ENCODE measurements at places on chromosomes 5 and 9.
A peak's percentile ranks its signal among the peaks of the same experiment; 100 is the strongest.

DNA sequence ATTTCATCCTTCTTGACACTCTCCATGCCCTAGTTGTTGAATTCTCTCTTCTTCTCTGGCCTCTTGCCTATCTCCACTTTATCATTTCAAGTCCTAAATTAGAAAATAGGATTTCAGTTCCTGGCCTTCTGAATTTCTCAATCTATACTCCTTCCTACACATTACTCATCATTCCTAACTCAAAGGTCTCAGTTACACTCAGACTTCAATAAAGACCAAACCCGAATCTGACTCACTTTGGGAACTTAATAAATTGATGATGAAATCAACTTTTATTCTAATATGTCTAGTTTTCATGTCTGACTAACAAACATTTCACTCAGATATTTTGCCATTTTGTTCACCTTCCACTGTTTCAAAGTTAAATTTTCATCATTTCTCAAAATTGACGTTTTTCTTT is 113.6 kb upstream of the TSLP start:
- DNase-seq: no peak

- DNase-seq: no peak
Observed at GRCh38 chr9:120966013-120966369, 39.4 kb upstream of the TRAF1 start.

- peak; percentile 86 for DNase-seq
Observed at GRCh38 chr5:132294728-132295504, 722 bp downstream of the SLC22A4 start.

GRCh38 chr9:90432951-90433350 is 209.7 kb downstream of the DIRAS2 start:
- DNase-seq: no peak

DNA sequence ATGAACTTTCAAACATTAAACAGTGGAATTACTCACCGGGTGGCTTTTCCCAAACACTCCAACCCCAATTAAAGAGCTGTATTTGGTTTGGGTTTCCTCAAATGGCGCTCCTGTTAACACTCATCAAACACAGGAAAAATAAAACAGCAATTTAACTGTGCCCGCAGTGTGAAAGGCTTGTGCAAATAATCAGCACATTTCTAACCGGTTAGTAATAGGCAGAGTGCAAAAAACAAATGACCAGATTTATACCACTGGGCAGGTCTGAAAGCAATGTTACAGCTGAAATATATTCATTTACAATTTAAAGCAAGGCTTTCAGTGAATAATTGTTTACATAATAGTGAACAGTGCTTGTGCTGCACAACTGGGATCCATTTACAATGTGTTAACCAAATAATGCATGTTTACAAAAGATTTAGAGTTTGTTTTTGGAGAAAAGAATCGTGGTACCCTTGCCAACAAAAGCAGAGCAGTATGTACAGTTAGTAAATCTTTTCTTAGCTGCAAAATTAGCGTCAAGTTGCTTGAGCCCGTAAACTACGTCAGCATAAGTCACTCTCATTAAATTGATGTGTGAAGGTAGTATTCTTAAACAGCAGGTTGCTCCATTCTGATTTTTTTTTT is 662.9 kb upstream of the ZNF608 start:
- DNase-seq: no peak

DNA sequence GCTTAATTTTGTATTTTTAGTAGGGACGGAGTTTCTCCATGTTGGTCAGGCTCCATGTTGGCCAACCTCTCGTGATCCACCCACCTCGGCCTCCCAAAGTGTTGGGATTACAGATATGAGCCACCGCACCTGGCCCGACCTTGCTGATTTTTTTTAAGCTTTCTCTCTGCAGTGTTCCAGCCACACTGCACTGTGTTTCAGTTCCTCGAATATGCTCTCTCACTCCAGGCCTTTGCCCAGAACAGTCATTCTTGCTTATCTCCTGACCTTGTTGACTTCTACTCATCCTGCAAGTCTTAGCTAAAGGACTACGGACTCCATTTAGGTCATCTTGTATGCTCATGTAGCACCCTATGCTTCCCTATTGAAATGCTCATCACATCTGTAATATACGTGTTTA is 3.3 kb downstream of the SNAPC3 start:
- no peak for DNase-seq

DNA sequence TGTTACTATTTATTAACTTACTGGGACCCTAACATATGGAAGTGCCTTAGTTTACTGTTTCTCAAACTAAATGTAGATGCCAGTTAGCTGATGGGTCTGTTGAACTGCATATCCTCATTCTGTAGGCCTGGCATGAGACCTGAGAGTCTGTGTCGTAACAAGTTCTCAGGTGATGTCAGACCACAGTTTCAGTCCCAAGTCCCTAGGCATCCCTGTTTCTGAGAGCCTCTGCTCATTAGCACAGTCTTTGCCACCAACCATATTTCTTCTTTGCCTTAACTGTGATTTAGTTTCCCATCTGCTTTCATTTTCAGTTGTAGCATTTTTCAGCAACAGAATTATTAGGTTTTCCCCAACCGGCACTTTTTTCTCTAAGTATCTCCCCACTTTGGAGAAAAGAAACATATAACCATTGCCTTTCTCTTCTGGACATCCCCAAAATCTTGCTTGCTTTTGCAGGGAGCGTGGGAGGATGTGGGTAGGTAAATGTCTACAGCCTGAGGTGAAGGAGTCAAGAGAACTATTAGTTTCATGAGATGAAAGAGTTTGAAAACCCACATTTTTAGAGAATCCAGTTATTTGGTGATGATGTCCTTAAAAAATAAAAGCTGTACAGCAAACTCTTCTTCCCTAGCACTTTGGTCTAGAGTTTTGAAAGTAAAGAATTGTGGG is 74.6 kb downstream of the NUDT12 start:
- DNase-seq: no peak

DNA sequence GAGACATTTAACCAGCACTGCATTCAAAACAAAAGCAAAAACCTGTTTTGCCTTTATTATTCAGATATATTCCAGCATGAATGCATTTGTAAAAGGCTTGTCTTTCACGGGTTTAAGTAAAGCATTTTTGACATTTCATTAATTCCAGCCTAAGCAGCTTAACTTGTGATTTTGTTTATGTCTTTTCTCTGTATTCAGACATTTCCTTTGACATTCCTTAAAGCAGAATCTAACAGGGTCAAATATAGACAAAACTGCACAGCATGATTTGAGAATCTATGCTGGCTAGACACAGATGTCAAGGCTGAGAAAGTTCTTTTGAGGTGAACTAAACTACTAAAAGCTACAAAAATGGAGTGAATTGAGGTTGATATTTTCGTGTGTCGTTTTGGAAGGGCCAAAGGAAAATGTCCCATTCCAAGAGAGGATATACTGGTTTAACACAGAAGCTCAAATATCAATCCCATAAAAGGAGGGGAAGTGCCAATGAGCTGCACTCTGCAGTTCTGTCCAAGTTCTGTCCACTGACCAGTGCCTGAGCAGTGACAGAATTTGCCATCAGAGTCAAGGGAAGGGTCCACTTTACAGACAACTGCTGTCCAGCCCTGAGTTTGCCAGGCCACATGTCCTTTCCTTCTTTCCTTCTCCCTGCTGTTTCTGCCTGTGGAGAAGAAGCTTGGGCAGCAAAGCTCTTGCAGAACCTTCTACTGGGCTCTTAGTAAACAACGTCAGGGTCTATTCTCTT is 198.7 kb upstream of the KLF9 start:
- no peak for DNase-seq

- DNase-seq: no peak
Observed at GRCh38 chr9:12880406-12881015, 105.7 kb downstream of the LURAP1L start.

DNA sequence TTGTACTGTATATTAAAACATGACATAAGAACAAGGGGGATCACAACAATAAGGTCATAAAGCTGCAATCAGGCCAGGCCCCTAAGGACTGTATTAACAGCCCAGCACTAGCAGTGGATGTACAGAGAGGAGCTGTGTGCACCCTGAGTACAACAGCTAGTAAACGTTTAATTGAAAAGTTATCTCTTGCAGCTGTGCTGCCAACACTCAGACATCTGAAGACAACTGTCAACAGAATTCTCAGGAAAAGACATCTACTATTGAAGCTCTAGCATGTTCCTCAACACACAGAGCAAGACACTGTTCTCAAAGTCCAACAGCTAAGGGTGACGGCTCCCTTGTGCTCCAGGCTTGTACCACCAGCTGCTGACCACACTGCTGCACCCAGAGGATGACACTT is 199.6 kb downstream of the DCP2 start:
- DNase-seq: no peak

GRCh38 chr9:137311171-137311985 is 9.3 kb upstream of the NRARP start:
- no peak for DNase-seq

- no peak for DNase-seq
Observed at GRCh38 chr5:36156619-36157018, 4.7 kb downstream of the SKP2 start.

DNA sequence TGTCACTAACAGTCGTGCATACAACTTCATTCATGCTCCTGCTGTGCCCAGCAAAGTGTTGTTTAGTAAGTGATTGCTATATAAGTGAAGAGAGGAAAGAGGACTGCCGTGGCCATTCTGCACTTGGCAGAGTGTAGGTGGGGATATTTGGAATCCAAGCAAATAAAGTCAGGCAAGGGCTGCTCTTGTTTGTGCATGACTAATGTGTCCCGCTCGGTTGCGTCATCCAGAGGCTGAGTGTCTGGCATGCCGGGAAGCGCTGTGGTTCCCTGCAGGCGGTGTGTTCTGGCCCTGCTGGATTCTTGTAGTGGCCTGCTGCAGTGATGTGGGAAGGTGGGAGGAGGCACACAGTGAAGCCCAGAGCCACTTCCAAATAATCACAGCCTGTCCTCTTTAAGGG is 136.9 kb upstream of the ANKH start:
- DNase-seq: no peak

GRCh38 chr5:124401476-124402143 is 344.8 kb downstream of the ZNF608 start:
- DNase-seq: no peak

DNA sequence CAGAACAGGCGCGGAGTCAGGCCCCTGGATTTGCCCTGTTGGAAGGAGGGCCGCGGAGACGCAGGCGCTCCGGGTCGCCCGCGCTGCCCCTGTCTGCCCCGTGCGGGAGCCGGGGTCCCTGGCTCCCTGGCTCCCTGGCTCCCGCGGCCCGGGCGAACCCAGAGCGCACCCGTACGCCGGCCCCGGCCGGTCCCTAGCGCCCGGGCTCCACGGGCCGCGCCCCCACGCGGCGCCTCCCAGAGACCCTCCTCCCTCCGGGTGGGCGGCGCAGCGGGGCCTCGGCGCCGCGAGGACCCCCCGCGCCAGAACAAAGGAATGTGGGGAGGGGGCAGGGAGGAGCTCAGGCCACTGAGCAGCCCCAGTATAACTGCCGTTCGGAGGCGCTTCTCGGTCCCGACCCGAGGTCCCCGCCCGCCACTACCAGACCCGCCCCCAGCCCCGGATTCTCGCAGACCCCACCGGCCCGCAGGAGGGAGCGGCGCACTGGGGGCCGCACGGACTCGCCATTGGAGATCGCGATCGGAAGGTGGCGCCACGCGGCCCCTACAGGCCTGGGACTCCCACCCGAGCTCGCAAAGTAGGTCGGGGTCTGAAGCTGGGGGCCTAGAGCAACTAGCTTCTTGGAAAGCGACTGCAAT is 2.4 kb downstream of the NFIL3 start:
- DNase-seq: peak; percentile 62

- DNase-seq: no peak
Observed at GRCh38 chr9:86408121-86408520, 53.9 kb upstream of the TUT7 start.

DNA sequence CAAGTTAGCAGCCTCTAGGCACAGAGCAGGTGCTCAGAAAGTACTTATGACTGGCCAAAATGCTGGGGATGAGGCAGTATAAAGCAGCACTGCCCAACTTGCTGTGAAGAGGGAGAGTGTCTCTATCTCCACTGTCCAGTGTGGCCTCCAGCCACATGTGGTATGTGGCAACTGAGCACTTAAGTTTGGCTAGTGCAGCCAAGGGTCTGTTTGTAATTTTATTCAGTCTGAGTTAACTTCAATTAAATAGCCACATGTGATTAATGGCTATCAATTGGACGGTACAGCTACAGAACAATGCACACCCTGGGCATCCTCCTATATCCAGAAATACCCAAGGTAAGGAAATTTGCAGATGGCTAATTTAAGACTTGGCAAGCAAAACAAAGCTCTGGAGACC is 26.9 kb downstream of the ROR2 start:
- DNase-seq: no peak

- DNase-seq: no peak
Observed at GRCh38 chr5:139265001-139265400, 28.5 kb upstream of the MATR3 start.

- no peak for DNase-seq
Observed at GRCh38 chr5:101686536-101687157, 609.4 kb downstream of the SLCO4C1 start.

DNA sequence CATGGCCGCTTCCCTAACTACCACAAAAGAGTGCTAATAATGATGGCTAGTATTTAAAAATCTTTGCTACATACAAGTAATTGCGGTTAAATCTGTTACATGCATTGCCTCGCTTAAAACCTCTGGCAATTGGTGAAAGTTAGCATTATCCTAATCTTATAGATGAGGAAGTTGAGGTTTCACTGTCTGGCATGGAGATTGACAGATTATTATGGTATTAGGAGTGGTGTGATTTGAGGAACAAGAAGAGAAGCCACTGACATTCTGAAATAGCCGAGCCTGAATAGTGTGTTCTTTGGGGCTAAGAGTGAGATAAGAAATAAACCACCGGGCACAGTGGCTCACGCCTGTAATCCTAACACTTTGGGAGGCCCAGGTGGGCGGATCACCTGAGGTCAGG is 45.3 kb upstream of the DPYSL3 start:
- DNase-seq: no peak

DNA sequence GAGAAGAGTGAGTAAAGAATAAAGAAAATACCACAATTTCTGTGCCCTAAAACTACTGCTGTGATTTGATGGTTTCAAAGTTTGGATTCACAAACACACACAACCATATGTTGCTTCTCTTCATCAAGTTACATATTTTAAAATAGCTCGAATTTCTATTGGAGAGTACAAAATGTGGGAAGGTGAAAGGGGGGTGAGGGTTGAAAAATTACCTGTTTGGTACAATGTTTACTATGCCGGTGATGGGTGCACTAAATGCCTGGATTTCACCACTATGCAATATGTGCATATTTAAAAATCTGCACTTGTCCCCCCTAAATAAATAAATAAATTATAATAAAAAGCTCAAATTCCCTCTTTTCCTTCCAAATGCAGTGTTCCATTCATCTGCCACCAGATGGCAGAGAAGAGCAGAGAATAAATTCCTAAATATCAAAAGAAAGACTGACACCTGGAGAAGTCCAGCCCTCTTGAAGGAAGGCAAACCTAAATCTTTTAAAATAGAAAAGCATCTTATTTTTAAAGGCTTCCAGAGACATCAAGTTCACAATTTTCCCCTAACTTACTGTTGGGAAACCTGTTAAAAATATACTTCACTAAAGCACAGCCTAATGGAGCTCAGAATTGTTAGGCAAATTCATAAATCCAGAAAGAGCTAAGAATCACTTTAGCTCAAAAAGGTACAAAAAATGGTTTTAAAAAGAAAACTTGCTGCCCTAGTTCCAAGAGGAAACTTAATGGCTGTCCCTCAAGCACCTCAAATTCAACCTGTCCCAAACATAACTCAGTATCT is 24.8 kb upstream of the HNRNPA0 start:
- DNase-seq: no peak

- no peak for DNase-seq
Observed at GRCh38 chr5:175724314-175725275, 66.7 kb downstream of the HRH2 start.

- no peak for DNase-seq
Observed at GRCh38 chr9:4126184-4126865, 173.5 kb downstream of the GLIS3 start.

- DNase-seq: no peak
Observed at GRCh38 chr9:13934416-13934815, 379.5 kb downstream of the NFIB start.

GRCh38 chr9:131299346-131299960 is 9.9 kb downstream of the PLPP7 start:
- no peak for DNase-seq
